ENCODE measurements at places on chromosomes 1 and 21.

- peak; percentile 93 for DNase-seq
Measured at GRCh38 chr1:44808063-44808937, at the start of gene BTBD19. Gene BTBD19, plus strand, starts transcription at chr1:44808523. Its CDS starts 298 bp downstream, at chr1:44808821.

DNA sequence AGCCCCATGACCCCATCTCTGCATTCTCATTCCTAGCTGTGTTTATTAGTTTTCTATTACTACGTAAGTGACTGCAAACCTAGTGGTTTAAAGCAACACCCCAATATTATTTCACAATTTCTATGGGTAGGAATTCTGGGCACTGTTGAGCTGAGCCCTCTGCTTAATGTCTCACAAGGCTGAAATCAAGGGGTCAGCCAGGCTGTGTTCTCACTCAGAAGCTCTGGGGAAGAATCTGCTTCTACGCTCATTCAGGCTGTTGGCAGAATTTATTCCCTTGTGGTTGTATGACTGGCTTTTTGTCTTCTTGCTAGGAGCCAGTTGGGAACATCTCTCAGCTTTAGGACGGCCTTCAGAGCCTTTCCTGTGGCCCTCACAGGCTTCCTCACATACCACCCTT is 181.0 kb downstream of the GIPC2 start:
- DNase-seq, result peak; percentile 6

DNA sequence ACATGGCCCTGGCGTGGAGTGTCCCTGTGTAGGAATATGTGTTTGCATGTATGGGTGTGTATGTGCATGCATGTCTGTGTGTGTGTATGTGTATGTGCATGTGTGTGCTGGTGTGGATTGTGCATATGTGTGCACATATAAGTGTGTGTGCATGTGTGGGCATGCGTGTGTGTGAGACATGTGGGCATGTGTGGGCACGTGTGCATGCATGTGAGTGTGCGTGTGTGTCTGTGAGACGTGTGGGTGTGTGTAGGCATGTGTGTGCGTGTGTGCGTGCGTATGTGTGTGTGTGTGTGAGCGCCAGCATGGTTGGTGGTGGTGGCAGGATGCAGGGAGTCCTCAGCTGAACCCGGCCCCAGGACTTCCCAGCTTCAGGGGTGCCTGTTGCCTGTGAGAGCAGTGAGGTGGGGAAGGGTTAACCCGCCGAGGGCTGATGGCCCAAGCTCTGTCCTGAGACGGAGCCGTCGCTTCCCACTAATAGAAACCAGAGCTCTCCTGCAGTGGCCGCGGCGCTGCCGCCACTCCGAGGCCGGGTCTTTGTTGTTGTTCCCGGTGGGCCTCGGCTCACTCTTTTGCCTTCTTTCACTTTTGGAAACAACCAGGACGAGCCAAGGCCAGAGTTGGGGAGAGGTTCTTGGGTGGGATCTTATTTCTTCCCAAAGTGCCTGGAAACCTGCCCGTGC is 143.6 kb upstream of the ARHGEF16 start:
- DNase-seq, result no peak

DNA sequence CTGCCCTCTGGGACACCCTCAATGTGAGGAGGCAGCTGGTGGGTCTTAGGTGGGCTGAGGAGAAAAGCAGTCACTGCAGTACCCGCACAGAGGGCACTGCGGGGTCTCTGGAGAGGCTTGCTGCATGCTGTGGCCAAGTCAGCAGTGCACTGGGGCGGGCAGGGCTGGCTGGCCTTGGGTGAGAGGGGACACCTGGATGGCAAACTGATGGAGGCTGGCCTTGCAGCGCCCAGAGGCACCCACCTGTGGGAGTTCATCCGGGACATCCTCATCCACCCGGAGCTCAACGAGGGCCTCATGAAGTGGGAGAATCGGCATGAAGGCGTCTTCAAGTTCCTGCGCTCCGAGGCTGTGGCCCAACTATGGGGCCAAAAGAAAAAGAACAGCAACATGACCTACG is 3.2 kb downstream of the ELF3 start:
- no peak for DNase-seq

DNA sequence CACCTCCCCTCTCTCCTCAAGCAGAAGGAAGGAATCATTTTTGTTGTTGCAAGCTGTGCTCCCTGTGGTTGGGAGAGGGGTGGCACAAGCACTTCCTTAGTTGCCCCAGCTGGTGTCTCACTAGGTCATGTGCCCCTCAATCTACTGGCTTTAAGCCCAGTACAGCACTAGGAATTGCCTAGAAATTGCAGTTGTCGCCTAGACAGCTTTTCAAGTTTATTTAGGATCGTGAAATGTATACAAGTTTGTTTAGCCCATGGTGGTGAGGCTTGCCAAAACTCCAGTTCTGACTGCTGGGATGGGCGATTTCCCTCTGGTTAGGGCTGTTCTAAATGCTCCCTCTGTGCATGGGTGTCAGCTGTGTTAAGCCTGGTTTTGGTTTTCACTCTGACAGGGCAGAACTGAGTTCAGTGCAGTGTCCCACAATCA is 126.8 kb upstream of the ZNF644 start:
- DNase-seq, result no peak

GRCh38 chr1:52907068-52907811 is 14.3 kb downstream of the ECHDC2 start:
- no peak for DNase-seq

DNA sequence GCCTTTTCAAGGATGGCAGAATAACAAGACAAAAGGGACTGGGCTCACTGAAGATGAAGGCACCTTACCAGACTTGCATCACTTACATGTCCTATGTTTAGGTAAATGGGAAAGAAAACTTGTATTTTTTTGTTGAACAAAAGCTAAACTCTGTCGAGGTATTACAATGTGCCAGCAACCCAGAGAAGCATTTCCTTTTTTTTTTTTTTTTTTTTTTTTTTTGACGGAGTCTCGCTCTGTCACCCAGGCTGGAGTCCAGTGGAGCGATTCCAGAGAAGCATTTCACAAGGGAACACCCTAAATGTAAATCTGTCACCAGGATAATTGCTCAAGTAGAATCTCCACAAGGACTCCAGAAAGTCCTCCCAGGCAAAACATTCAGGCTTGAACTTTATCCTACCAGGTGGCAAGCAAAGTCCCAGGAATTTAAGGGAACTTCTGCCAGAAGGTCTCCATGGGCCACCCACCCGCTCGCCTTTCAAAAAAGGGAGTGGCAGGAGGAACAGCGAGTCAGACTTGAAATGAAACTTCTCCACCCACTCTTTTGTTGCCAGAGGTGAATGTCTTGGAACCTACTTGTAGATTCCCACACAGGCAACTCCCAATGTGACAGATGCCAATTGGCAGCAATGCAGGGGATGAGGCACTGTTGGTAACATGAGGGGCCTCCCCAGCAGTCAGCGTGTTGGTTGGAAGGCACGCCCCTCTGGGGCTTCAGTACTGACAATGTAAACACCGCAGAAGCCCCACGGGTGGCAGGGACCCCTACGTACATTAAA is 125.0 kb downstream of the TIAM1 start:
- peak; percentile 14 for DNase-seq

DNA sequence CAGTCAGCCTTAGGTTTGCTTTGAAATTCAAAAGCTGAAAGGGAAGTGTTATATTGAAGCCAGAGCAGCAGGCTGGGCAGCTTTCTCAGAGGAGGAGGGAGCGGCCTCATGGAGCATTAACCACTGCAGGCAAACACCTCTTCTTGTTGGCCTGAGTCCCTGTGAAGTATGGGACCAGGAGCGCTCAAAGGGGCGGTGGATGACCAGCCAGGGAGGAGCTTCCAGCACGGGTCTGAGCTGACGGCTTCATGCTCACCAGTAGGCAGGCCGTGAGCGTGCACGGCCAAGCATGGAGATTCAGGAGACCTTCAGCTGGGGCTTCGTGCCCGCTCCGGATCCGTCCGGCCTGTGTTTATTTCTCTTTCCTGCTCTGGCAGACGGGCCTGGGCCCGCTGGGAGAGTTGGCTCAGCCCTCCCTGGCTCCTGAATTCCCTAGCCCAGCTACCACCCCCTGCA is 245.2 kb downstream of the TRABD2B start:
- DNase-seq, result no peak

DNA sequence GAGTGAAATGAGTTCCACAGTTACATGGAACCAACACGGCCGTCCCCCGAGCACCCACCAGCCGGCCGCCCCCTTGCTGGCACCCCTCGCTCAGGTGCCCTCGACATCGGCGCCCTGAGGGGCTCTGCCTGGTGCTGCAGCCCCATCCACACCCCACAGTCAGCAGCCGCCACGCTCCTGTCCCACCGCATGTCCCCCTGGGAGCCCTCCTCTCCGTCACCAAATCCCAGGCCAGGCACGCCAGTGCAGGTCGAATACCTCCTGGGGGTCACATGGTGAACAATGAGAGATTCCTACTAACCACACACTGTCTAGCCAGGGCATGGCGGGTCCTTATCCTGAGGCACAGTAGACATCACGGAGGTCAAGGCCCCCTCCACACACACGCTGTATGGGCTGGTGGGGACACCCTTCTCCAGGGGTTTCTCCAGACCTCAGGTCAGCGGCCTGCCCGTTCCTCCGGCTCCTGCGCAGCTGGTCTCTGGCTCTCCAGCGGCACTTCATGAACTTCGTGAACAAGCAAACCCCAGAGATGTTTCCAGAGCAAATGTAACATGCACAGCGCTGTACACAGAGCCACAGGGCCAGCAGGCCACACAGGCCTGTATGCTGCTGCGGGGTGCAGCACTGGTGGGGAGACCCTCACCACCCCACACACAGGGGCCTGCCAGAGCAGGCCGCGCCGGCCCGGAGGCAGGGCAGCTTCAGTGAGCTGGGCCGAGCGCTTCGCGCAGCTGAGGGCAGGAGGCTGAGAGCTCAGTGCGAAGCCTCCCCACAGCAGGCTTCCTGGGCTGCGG is 21.8 kb downstream of the POFUT2 start:
- DNase-seq, result no peak

- no peak for DNase-seq
Measured at GRCh38 chr1:15941044-15941840, 34.7 kb downstream of the ZBTB17 start.

GRCh38 chr1:207486198-207486597 is 9.8 kb upstream of the CR1 start:
- DNase-seq, result no peak

- peak; percentile 52 for DNase-seq
Measured at GRCh38 chr1:31239653-31240241, at the start of gene NKAIN1. Gene NKAIN1, minus strand, starts transcription at chr1:31239887. Its CDS starts 340 bp downstream, at chr1:31239547.

- DNase-seq, result peak; percentile 40
Measured at GRCh38 chr1:45722809-45723208, 27.6 kb downstream of the IPP start.

DNA sequence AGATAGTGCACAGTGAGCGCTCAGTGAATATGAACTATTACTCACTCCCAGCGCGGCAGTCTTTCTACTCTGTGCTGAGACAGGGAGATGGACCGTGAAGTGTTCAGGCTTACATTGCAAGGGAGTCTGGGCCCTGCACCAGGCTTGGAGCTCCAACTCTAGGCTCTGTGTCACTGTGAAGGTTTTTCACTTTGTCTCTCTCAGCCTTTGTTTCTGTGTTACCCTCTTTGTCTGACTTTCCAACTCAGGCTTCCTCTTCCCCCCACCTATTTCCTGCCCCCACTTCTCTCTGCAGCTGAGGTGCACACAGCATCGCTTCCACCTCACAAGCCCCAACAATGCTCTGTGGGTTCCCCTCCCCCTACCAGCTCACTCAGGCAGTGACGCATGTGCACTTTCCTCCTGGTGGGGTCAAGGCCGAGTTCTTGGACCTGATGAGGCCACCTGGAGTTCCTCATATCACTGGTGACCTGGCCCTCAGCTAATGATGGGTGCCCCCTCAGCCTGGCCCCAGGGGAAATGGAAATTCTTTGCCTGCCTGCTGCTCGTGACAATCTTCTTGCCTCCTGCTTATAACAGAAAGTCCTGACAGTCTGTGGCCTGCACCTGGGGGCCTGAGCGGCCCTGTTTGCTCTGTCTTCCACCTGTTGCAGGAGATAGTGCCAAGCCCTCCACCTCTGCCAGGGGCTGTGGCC is 1.1 kb upstream of the LCK start:
- peak; percentile 34 for DNase-seq

GRCh38 chr1:201946224-201946908 is at the start of gene LMOD1:
Gene LMOD1, minus strand, starts transcription at chr1:201946548. Its CDS starts 208 bp downstream, at chr1:201946340.
- peak; percentile 92 for DNase-seq

DNA sequence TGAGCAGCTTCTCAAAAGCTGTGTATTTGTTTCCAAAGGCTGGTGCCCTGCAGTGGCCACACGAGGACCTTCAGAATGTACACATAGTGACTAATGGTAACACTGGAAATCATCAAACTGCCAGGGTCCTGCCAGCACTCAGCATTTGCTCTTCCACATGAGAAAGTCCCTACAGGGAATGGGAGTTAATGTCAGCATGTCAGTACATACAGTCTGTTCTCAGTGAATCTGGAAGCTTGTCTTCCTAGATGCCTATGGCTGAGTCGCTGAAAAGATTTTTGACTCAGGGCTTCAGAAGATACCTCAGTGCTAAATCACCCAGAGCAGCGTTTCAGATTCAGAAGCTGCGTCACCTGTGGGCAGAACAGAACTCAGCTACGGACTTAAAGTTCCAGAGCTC is 108.2 kb downstream of the CDC7 start:
- peak; percentile 61 for DNase-seq

- no peak for DNase-seq
Measured at GRCh38 chr1:204441558-204441957, 29.9 kb upstream of the PPP1R15B start.

- DNase-seq, result no peak
Measured at GRCh38 chr1:201418461-201418860, 3.1 kb downstream of the TNNI1 start.

DNA sequence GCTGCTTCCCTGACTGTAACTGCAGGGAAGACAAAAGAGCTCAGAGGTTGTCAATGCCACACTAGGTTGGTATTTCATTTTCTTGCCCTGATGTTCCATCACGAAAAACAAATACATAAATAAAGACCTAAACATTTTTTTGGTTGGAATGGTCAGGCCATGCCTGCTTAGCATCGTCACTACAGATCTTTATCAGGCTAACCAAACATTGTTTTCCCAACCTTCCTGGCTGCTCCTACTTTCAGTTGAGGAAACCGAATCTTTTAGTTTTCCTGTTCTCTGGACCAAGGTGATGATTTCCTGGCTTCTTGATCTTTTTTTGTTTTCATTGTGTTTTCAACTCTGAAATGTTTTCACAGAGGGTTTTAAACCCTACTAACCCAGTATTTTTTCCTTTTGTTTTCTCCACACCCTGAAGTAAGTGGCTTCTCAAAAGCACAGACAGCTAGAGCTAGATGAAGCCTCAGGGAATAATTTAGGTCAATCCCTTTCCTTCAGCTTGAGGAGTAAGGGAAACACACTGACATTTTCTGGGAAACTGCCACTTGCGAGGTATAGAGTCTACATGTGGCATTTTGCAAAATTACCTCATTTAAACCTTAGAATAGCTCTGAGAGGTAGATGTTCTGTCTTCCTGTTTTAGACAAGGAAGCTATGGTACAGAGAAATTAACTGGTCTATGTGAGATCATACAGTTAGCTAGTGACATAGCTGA is 67.2 kb upstream of the CNN3 start:
- no peak for DNase-seq

GRCh38 chr1:10217748-10218441 is 7.5 kb downstream of the KIF1B start:
- DNase-seq, result peak; percentile 49

GRCh38 chr1:89912073-89912472 is 82.8 kb upstream of the ZNF326 start:
- peak; percentile 14 for DNase-seq

- no peak for DNase-seq
Measured at GRCh38 chr21:43599728-43600127, 59.6 kb downstream of the HSF2BP start.
